NCI-H2081 (cell line): ENCODE measurements at places on chromosomes 7 and 10.

DNA sequence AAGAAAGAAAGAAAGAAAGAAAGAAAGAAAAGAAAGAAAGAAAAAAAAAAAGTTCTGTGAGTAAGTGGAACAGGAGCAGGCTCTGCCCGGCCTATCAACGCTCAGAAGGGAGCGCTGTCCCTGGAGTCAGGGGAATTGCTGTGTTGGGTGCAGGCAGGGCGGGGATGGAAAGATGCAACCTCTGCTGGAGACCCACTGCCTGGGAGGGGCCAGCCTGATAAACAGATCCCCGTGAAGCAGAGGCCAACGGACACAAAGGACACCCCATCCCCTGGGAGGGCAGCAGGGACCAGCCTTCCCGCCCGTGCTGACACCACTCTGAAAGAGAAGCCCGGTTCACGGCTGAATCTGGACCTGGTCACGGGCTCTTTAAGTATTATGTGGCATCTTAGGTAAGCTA lies 54.5 kb downstream of the TCERG1L start:
- no peak for DNase-seq

DNA sequence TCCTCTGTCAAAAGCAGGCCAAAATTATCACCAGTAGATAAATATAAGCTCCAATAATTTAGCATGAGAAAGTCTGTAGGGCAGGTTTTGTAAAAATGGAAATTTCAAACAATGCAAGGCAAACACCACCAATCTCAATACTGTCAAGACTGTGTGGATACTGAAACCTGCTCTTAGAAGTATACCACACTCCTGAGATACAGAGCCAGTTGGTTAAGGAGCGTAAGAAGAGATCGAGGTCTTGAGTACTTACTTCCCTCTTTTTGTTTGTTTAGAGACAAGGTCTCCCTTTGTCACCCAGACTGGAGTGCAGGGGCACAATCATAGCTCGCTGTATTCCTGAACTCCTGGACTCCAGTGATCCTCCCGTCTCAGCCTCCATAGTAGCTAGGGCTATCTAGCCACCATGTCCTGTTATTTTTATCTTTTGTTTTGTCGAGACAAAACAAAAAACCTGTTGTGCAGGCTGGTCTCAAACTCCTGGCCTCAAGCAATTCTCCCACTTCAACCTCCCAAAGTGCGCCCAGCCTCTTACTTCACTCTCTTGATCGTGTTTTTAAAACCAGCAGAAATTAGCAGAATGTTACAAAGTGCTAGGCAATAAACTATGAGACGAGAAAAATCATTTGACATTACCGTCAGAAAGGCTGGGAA lies 205.7 kb downstream of the PARD3 start:
- no peak for DNase-seq

DNA sequence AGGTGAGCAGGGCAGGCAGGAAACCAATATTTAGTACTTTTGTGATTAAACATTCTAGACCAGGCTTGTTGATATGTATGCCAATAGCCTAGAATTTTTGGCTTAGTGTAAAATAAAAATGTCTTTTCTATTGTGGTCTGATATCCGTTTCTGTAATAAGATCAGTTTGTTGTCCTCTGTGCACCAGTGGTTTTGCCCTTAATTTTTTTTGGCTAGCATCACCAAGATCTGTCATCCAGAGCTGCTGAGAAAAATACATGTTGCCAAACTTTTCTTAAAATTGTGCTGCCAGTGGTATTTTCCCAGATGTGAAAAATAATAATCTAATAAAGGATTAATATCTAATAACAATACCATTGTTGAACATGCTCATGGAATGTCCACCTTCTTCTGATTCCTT lies 115.6 kb downstream of the TWIST1 start:
- DNase-seq = no peak

DNA sequence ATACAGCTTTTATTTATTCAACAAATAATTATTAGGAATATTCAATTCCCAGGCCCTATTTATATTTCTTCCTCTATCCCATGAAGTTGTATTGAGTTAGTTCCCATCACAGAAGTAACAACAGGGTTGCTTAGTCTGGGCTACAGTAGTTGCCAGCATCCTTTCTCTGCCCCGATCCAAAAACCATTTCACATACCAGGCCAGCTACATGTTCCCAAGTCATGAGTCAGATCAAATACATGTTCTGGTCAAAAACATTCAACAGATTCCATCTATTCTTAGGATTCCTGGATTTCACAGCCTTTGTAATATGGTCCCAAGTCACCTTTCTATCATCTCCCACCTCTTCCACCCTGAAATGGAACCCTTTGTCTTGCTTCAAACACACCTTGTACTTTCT lies 91.6 kb downstream of the RAB11FIP2 start:
- no peak for DNase-seq

DNA sequence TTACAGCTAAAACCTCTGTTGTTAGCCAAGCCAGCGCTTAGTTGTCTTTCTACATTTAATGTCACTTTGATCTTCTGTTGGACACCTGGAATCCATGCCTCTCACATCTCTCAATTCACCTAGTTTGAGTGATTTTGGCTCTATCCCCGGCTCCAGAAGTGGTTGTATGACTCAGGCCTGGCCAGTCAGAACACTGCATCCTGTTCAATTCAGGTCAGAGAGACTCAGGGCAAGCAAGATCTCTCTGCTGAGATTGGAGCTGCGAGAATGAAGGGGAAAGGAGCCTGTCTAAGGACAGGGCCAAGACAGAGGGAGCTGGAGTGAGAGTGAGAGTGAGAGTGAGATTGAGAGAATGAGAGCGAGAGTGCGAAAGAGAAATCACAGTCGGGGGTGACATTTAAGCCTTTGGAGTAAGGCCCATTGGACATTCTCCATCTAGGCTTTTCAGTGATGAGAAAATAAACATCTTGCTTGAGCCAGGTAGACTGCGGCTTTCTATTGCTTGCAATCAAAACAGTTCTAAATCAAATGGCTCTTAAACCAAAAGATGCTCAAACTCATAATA lies 83.3 kb upstream of the DYNC1I1 start:
- no peak for DNase-seq

DNA sequence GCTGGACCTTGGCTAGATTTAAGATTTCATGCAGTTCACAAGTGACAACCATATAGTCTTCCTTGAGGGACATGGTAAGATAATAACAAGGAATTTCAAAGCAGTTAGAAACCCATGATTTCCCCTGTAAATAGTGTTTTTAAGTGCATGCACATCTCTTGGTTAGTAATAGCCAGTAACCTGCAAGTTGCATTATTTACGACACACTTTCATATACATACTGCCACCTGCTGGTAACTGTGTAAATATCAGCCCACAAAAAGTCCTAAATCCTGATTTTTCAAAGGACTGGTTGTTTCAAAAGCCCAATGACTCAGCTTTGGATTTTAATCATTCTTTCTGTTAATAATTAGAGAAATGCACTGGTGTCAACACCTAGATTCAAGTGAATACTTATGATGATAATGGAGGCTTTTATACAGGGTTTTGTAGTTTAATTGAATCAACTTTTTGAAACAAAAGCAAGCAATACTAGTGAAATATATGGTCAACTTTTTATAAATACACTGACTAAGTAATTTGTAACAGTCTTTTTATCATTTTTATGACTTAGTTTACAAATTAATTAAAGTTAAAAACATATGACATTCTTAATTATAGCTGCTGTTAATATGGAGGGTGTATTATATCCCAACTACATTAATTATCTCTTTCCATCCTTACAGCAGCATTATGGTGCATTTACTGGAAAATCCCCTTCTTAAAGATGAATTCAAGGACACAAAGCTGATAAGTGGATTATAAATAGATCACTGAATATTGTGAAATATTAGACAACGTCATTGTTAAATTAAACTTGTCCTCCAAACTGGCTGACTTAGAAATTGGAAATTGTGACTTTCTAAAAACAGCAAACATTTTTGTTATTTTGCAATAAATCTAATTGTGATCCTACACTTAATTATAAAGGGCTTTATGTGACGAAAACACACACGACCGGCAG lies 367.7 kb upstream of the SEMA3D start:
- DNase-seq = peak; percentile 71

- no peak for DNase-seq
Measured at GRCh38 chr10:122294511-122295450, 23.7 kb downstream of the BTBD16 start.

GRCh38 chr10:2925631-2926030 lies 141.7 kb upstream of the PFKP start:
- no peak for DNase-seq

DNA sequence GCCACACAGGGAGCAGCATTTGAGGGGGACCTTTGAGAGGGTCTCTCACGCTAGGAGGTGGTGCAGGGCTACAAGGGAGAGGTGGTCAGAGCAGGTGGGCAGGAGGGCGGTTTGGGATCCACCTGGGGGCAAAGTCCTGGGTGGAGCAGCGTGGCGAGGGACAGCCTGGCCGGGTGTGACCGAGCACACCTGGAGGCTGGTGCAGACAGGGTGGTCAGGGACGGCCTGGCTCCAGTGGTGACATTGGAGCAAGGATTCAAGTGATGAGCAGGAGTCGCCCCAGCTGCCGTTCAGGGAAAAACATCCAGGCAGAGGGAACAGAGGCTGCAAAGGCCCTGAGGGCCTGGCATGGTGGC lies 36.0 kb downstream of the CLIP2 start:
- no peak for DNase-seq

DNA sequence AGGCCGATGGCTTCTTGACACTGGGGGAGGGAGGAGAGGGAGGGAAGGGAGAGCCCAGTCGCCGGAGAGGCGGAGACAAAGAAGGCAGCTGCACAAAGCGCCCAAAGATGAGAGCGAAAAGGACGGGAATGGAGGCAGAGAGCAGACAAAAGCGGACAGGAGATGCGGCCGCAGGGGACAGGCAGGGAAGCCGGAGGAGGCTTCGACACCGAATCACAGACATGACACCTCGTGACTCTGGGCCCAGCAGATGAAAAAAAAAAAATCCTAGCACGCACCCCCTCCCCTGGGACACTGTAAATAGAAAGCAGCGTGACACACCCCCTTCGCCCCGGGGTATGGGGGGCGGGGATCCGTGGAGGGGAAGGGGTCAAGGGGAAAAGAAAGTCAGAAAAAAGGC lies 976 bp downstream of the NAT16 start:
- peak; percentile 23 for DNase-seq

DNA sequence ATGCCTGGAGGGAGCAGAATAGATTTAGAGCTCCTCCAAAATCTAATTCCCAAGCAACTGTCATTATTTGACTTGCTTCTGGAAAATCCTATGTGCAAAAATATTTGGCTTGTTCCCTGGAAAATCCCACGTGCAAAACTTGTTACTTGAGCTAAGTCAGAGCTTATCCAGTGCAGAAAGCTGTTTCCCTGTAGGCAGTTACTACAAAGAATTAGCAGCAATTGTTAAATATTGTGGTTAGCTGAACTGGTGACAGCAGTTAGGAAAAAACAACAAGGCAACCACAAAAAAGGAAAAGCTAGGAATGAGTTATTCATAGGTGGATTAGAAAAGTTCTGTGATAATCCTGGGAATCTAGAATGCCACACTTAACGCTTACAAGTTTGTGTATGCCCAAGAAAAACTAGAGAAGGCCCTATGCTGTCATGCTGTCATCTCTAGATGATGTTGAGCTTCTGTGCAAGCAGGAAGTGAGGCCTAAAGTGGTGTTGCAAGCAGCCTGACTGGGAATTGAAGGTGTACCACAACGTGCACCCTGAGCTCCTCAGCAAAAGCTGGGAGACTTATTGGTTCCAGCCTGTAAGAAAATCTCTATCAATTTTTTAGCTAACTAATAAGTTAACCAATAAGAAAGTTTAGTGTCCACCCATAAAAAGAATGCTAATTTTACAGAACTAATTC lies 738.6 kb upstream of the LRRTM3 start:
- DNase-seq = no peak

GRCh38 chr7:31145339-31145738 lies 93.2 kb downstream of the ADCYAP1R1 start:
- no peak for DNase-seq

DNA sequence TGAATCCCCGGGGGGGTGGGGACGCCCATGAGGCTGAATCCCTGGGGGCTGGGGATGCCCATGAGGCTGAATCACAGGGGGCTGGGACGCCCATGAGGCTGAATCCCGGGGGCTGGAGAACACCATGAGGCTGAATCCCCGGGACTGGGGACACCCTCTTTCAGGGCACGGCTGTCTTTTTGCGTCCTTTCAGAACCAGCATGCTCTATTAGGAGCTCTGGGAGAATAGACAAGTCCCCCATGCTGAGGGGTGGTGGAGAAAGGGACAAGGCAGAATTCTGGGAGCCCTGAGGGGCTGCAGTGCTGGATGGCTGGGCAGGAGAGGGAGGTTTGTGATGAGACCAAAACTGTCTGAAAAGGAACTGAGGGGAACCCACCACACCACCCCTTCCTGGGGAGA lies 257.3 kb upstream of the TCERG1L start:
- DNase-seq = no peak

- no peak for DNase-seq
Measured at GRCh38 chr7:83814480-83814879, 165.5 kb upstream of the SEMA3E start.

- no peak for DNase-seq
Measured at GRCh38 chr10:121478556-121478955, 119.7 kb downstream of the FGFR2 start.

DNA sequence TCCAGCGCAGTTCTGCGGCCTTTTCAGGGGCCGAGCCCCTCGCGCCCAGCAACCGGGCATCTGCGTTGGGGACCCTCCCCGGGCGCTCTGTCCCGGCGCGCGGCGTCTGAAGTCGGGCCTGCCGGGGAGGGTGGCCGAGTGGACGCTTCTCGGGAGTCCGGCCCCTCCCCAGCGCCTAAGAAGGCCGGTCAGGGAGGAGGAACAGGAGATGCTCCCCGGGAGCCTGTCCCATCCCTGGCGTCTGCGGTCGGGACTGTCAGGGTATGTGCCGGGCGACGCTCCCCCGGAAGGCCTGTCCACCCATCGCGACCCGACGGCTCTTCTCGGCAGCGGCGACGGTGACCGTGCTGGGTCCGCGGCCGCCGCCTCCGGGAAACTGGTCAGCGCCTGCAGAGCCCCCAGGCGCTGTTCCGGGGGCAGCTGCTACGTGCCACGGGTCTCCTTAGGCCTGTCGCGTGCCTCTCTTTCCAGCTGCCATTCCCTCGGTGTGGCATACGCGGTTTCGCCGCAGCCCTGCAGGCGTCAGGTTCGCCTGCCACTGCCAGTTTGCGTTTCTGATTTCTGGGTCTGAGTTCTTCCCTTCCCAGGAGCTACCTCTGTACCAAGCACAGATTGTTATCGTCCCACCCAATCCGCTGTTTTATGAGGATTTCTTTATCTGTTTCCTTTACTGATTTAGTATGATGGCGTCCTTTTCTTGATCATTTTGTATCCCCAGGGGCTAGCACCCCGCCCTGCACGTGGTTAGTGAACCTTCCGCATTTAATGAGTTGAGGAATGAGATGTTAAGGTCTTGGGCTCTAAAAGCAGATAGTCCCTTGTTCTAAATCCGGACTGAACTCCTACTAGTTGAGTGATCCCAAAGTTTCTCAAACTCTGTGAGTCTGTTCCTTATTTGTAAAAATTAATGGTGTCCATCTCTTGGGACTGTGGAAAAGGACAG lies 782 bp downstream of the IFIT5 start:
- peak; percentile 16 for DNase-seq

GRCh38 chr10:100291356-100291755 lies 4.9 kb upstream of the BLOC1S2 start:
- no peak for DNase-seq
